ENCODE measurements at places on chromosomes 12 and 14. TPM values are rescaled to one million over a fixed set of nuclear protein-coding genes. Genes with fewer than 3 reads are reported as not detected.
A peak's percentile ranks its signal among the peaks of the same experiment; 100 is the strongest.

- H3K4me3 ChIP-seq: no peak within 1 kb of the TSS
- no peaks in the 10 kb centered on the region for H3K27me3 ChIP-seq
- no peaks in the 10 kb centered on the region for H3K36me3 ChIP-seq
- no peaks in the 10 kb centered on the region for H3K4me1 ChIP-seq
- DNase-seq: no peak
Observed at GRCh38 chr12:125185740-125186470, 120.7 kb downstream of the AACS start.

DNA sequence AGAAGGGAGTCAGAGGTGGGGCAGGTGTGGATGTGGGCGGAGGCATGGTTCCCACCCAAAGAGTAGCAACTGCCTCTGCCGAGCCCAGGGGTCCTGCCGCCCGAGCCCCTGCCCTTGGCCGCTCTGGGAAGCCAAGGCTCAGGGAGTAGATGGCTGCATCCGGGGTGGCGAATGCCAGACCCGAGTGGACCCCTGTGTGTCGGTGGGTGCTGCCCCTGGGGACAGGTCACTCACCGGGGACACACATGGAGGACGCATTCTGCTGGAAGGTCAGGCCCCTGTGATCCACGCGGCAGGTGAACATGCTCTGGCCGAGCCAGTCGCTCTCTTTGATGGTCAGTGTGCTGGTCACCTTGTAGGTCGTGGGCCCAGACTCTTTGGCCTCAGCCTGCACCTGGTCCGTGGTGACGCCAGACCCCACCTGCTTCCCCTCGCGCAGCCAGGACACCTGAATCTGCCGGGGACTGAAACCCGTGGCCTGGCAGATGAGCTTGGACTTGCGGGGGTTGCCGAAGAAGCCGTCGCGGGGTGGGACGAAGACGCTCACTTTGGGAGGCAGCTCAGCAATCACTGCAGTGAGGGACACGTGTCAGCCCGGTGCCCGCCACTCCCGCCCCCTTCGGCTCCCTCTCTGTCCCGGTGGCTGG, 329.0 kb downstream of the TMEM121 start:
- H3K27ac ChIP-seq: no peak overlapping the region
- peaks cover 45% of the 10 kb centered on the region for H3K4me1 ChIP-seq
- DNase-seq: peak; percentile 19
- H3K27me3 ChIP-seq: no peaks in the 10 kb centered on the region

GRCh38 chr12:130429656-130430505, 92.2 kb downstream of the PIWIL1 start:
- no peak overlapping the region for H3K27ac ChIP-seq
- no peaks in the 10 kb centered on the region for H3K27me3 ChIP-seq
- no peaks in the 10 kb centered on the region for H3K4me1 ChIP-seq
- H3K36me3 ChIP-seq: no peaks in the 10 kb centered on the region
- no peak overlapping the region for H3K4me3 ChIP-seq
- DNase-seq: no peak

- H3K27ac ChIP-seq: no peak overlapping the region
- H3K4me3 ChIP-seq: no peak overlapping the region
- H3K27me3 ChIP-seq: no peaks in the 10 kb centered on the region
- DNase-seq: no peak
Observed at GRCh38 chr12:45977620-45978019, 12.8 kb downstream of the SCAF11 start.

DNA sequence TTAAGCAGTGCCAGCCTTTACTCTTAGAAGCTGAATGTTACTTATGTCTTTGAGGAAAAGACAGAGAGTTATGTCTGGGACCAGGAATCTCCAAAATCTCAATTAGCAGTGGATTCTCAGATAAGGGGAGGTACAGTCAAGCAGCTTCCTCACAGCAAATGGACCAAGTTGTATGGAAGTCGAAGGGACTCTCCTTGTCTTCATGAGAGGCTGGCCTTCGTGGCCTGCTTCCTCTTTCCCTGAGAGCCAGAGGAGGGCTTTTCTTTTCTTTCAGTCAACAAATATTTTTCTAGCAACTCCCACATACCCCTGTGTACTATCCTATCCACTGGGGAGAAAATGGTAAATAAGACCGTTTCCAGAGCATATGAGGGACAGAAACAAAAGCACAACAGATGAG, 6.6 kb upstream of the WNT5B start:
- no peak overlapping the region for H3K4me3 ChIP-seq

DNA sequence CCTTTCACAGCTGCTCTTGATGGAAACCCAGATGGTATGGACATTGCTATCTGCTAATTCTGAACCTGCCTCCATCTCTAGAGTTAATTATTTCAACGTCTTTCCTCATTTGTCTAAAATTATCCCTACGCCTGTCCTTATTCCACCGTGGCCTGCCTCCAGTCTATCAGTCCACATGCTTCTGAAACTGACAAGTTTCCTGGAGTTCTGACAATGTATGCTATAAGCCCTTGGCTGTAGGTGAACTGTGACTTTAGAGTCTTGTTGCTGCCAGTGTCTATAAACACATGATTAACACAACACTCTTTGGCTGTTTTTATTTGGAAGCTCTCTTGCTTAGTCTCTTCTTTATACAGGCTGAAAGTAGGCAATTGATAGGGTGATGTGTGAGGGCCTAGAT, 1052.9 kb downstream of the TMTC2 start:
- no peak overlapping the region for H3K4me3 ChIP-seq
- no peaks in the 10 kb centered on the region for H3K27me3 ChIP-seq
- no peaks in the 10 kb centered on the region for H3K4me1 ChIP-seq
- DNase-seq: no peak
- no peaks in the 10 kb centered on the region for H3K36me3 ChIP-seq

GRCh38 chr12:115296613-115297198, 612.7 kb upstream of the TBX3 start:
- no peaks in the 10 kb centered on the region for H3K4me1 ChIP-seq
- no peaks in the 10 kb centered on the region for H3K36me3 ChIP-seq
- no peaks in the 10 kb centered on the region for H3K27me3 ChIP-seq
- no peak overlapping the region for H3K27ac ChIP-seq

- H3K4me3 ChIP-seq: no peak overlapping the region
- no peak overlapping the region for H3K27ac ChIP-seq
- H3K4me1 ChIP-seq: no peaks in the 10 kb centered on the region
Observed at GRCh38 chr14:81619816-81620215, 86.2 kb upstream of the SEL1L start.

GRCh38 chr12:124827588-124828184, 36.0 kb downstream of the SCARB1 start:
- no peak overlapping the region for H3K27ac ChIP-seq
- no peak overlapping the region for H3K4me3 ChIP-seq
- DNase-seq: no peak
- no peaks in the 10 kb centered on the region for H3K4me1 ChIP-seq
- no peaks in the 10 kb centered on the region for H3K27me3 ChIP-seq

DNA sequence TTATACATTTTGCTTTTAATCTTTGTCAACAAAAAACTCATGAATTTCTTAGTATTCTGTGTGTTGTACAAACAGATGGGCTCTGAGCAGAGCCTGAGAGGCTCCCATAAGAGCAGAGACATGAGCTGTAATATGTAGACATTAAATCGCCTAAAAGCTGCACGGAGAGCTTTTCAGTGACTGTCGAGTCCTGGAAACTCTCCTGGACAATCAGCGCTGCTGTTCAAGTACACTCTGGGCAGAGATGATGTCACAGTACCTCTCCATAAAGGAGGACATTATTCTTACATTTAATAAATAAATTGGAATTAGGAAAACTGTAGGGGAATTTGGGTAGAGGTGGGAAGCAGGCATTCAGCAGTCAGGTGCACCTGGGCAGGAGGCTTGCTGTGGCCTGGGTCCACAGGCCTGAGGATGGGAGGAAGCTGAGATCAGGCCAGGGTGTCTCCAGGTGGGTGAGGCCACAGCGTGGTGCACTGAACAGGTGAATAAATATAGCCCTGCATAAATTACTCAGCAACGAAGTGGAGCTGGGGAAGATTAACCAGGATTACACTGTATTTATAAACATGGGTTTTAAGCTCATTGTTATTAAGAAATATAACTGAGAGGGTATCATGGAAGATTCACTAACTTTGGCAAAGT, 13.3 kb upstream of the TCL1A start:
- no peak overlapping the region for H3K27ac ChIP-seq
- no peak overlapping the region for H3K4me3 ChIP-seq
- DNase-seq: no peak
- H3K27me3 ChIP-seq: no peaks in the 10 kb centered on the region
- H3K4me1 ChIP-seq: no peaks in the 10 kb centered on the region
- no peaks in the 10 kb centered on the region for H3K36me3 ChIP-seq

DNA sequence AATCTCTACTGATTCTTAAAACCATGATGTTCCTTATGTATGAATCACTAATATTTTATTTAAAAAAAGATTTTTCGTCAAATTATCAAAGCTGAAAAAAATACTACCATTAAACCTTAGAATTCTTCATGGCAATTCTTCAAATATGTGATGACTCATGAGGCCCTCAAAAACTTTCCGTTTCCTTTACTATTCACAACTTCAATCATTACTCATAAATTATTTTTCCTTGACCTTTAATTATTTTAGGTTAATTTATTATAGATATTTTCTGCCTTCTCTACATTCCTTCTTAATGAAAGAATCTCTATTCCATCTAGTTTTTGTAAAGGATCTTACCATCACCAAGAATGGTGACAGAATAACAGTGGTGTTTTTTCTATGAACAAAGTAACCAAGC, 162.1 kb upstream of the SOX5 start:
- no peak for DNase-seq
- H3K4me1 ChIP-seq: no peaks in the 10 kb centered on the region
- no peaks in the 10 kb centered on the region for H3K27me3 ChIP-seq
- no peak overlapping the region for H3K4me3 ChIP-seq
- H3K36me3 ChIP-seq: no peaks in the 10 kb centered on the region

- peaks cover 7% of the 10 kb centered on the region for H3K4me1 ChIP-seq
- H3K27me3 ChIP-seq: no peaks in the 10 kb centered on the region
Observed at GRCh38 chr12:116194935-116195431, 82.5 kb downstream of the MED13L start.

DNA sequence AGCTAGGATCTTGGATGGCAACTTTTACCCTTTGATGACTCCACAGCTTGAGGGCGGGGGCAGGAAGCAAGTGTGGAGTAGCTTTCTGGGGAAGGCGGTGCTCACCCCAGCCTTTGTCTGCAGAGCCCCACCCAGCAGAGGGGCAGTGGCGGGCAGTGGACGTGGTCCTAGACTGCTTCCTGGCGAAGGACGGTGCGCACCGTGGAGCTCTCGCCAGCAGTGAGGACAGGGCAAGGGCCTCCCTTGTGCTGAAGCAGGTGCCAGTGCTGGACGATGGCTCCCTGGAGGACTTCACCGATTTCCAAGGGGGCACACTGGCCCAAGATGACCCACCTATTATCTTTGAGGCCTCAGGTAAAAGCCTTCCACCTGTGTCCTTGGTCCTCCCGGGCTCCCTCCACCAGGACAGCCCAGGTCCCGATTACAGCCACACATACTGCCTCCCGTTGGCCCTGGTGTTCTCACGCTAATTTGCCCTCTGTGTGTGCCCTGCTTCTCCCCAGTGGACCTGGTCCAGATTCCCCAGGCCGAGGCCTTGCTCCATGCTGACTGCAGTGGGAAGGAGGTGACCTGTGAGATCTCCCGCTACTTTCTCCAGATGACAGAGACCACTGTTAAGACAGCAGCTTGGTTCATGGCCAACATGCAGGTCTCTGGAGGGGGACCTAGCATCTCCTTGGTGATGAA, 1.2 kb downstream of the TAPBPL start:
- DNase-seq: no peak
- peaks cover 35% of the 10 kb centered on the region for H3K4me1 ChIP-seq
- peaks cover 12% of the 10 kb centered on the region for H3K36me3 ChIP-seq
- no peaks in the 10 kb centered on the region for H3K27me3 ChIP-seq

DNA sequence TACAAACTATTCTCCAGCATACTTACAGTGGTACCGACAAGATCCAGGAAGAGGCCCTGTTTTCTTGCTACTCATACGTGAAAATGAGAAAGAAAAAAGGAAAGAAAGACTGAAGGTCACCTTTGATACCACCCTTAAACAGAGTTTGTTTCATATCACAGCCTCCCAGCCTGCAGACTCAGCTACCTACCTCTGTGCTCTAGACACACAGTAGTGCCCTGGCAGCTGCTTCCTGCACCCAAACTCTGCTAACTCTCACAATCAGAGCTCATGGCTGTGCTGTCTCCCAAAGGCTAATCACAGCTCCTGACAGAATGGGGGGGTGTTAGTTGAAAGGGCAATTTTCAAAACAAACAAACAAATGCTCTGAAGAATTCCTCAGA, 95.2 kb upstream of the OR4E1 start:
- H3K36me3 ChIP-seq: no peaks in the 10 kb centered on the region
- H3K27ac ChIP-seq: peak overlapping the region; percentile 6

GRCh38 chr12:113010701-113011100, 32.4 kb downstream of the OAS2 start:
- H3K27ac ChIP-seq: no peak overlapping the region
- H3K27me3 ChIP-seq: no peaks in the 10 kb centered on the region
- H3K4me1 ChIP-seq: no peaks in the 10 kb centered on the region
- no peak overlapping the region for H3K4me3 ChIP-seq
- peaks cover 62% of the 10 kb centered on the region for H3K36me3 ChIP-seq

GRCh38 chr12:3190101-3190500, 112.9 kb downstream of the TSPAN9 start:
- H3K27me3 ChIP-seq: no peaks in the 10 kb centered on the region
- no peak overlapping the region for H3K4me3 ChIP-seq
- DNase-seq: no peak
- H3K36me3 ChIP-seq: no peaks in the 10 kb centered on the region
- H3K27ac ChIP-seq: no peak overlapping the region

GRCh38 chr14:74524076-74524811, 30.7 kb downstream of the ISCA2 start:
- no peaks in the 10 kb centered on the region for H3K36me3 ChIP-seq
- H3K27ac ChIP-seq: no peak overlapping the region
- no peaks in the 10 kb centered on the region for H3K4me1 ChIP-seq
- H3K27me3 ChIP-seq: no peaks in the 10 kb centered on the region
- DNase-seq: no peak
- H3K4me3 ChIP-seq: no peak overlapping the region

DNA sequence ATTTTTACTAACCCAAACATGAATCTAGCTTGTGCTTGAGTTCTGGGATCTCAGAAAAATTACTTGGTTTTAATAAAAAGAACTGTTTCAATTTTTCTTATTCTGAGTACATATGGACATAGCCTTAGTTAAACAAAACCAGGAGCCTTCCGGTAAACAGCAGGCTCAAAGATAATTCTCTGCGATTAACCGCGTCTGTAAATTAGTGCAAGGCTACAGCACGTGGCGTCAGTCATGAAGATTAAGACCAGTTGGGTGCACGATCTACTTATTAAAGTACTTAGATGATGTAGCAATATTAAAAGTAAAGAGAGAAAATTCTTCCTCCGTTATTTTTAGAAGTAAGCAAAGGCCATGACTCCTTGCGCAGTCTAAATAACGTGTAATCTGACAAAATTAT, 700 bp downstream of the KCNJ8 start:
- no peak overlapping the region for H3K27ac ChIP-seq
- no peak overlapping the region for H3K4me3 ChIP-seq
- H3K27me3 ChIP-seq: no peaks in the 10 kb centered on the region
- no peaks in the 10 kb centered on the region for H3K4me1 ChIP-seq
- H3K36me3 ChIP-seq: no peaks in the 10 kb centered on the region
- no peak for DNase-seq

GPR137C gene
- not detected for polyA plus RNA-seq

JAG2 gene
- polyA plus RNA-seq: not detected

OR6C2 gene
- polyA plus RNA-seq: not detected

ORAI1 gene
- polyA plus RNA-seq: 256 TPM

HNF1A gene
- not detected for polyA plus RNA-seq

ESPL1 gene
- polyA plus RNA-seq: not detected

GDF3 gene
- polyA plus RNA-seq: not detected

PRB2 gene
- not detected for polyA plus RNA-seq

PTGDR gene
- polyA plus RNA-seq: 0.10 TPM

ALDH1L2 gene
- not detected for polyA plus RNA-seq

DHRS2 gene
- not detected for polyA plus RNA-seq

PLEKHG7 gene
- not detected for polyA plus RNA-seq

ALKBH2 gene
- polyA plus RNA-seq: 23.2 TPM

TEX52 gene
- polyA plus RNA-seq: not detected
